AG10803 (cell line): ENCODE measurements at places on chromosomes 1 and 21.

- no peak for DNase-seq
These were observed 1.4 kb downstream of the RCC1 start for GRCh38 chr1:28507247-28507645.

- no peak for DNase-seq
These were observed 37.7 kb downstream of the FAAP20 start for GRCh38 chr1:2156866-2157265.

GRCh38 chr1:153977250-153978240 lies at the start of gene JTB:
JTB (minus strand) TSS chr1:153977674; CDS start chr1:153977252, 422 bp downstream.
- DNase-seq = peak; percentile 74

- no peak for DNase-seq
These were observed 47.2 kb downstream of the SCCPDH start for GRCh38 chr1:246771366-246771765.

DNA sequence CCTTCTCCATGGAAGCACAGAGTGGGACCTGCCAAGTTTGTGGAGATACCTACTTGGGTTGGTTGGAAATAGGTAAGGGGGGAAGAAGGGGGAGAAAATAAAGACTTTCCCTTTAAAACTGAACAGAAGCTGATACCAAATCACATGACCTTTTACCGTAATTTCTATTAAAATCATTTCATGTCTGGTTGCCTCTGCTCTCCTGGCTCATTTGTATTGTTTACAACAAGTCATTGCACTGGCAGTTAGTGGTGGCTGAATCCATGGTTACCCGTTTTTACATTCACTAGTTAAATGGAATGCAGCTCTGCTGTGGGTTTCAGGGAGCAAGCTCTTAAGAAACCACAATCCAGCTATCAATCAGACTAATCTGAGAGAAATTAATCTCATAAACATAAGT lies 353.7 kb upstream of the ESRRG start:
- DNase-seq = peak; percentile 31

- no peak for DNase-seq
These were observed 136.8 kb downstream of the NOS1AP start for GRCh38 chr1:162206300-162206699.

DNA sequence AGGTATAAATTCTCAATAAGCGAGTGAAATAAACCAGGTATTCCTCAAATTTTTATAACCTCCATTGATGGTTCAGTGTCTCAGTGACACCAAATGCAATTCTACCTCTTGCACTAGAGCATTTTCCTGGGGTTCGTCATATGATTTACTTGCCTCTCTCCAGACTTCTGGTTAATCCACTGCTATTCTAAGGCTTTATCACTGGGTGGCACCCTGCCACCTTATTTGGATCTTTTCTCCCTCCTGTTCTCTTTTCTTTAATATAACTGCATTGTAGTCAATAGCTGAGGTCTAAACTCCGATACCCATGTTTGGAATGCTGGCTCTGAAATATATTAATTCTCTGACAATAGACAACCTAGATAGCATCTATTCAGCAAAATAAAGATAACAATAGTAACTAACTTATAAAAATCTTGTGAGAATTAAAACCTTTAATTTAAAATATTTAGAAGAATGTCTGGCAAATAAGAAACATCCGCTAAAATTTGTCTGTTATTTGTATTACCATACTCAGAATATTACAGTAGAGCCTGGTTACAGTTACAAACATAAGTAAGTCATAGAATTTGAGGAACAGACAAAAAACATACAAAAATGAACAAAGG lies 436.4 kb downstream of the PLA2G4A start:
- DNase-seq = peak; percentile 52
